Amniotic stem cell (primary cell): ENCODE measurements at places on chromosomes 1 and 21.

GRCh38 chr1:171911506-171911905 lies 70.2 kb downstream of the DNM3 start:
- DNase-seq: no peak

- no peak for DNase-seq
These were observed 21.0 kb upstream of the TMEM52 start for GRCh38 chr1:1940123-1940425.

GRCh38 chr21:17371450-17371849 lies 141.4 kb upstream of the CXADR start:
- DNase-seq: no peak

GRCh38 chr1:87778896-87779295 lies 450.2 kb downstream of the LMO4 start:
- no peak for DNase-seq

- no peak for DNase-seq
These were observed 9.1 kb downstream of the CLSTN1 start for GRCh38 chr1:9814619-9815018.

DNA sequence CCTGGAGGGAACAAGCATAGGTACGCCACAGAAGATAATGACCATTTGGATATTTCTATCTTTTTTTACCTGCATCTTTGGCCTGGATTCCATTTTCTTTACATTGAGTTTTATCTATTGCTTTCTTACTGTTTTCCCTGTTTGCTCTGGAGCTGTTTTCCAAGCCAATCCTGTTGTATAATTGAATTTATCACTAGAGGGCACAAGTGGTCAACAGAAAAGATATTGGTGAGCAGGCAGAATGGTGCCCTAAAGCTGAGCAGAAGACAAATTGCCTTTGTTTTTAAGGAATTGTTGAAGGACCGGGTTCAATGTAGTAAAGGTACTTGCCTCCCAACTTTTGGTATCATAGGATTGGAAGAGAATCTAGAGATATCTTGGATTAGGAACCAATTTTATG lies 152.8 kb downstream of the PPP1R12B start:
- DNase-seq: peak; percentile 12

GRCh38 chr1:206465951-206466350 lies 4.3 kb upstream of the IKBKE start:
- DNase-seq: no peak

DNA sequence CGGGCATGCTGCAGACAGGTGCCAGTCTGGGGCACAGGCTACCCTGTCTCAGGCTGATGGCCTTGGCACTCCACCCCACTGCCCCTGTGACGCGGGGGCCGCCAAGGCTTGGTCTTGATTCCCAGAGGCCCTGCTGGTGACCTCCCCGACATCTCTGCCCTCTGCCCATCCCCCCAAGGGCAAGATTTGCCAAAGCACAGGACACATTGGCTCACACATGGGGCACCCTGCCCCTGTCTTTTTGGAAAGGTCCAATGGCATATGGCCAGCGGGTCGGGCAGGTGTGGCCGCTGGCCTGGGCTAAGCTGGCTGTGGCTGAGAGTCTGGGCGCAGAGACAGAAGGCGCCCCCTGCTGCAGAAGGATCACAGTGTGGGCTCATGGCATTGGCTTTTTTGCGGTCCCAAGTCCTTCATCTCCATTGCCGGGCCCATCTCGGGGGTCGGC lies 4.6 kb downstream of the MIB2 start:
- no peak for DNase-seq

DNA sequence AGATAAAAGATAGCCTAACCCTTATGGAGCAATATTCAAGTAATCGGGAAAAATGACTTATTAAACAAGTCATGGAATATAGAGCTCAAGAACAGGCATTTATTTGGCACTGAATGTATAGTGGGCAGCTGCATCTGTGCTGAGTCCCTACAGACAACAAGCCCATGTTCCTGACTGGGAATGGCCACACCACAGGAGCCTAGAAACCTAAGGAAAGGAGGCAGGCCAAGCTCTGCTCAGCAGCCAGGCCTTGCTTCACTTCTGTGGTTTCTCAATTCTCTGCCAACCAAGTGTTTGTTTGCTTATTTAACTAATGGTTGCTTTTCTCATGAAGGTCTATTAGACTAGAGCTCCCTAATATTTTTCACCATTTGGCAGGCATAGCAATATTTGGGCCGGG lies 21.5 kb downstream of the AK2 start:
- no peak for DNase-seq

DNA sequence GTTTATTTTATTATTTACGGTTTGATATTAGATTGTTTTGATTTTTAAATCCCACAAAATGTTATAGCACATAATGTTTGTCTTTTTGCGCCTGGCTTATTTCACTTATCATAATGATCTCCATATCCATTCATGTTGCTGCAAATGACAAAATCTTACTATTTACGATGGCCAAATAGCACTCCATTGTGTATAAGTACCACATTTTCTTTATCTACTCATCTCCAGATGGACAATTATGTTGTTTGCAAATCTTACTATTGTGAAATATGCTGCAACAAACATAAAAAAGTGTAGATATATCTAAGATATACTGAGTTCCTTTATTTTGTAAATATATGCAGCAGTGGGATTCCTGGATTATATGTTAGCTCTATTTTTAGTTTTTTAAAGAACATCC lies 1568.3 kb downstream of the AMY1C start:
- no peak for DNase-seq

GRCh38 chr1:13435458-13435857 lies 25.2 kb downstream of the PRAMEF20 start:
- no peak for DNase-seq

DNA sequence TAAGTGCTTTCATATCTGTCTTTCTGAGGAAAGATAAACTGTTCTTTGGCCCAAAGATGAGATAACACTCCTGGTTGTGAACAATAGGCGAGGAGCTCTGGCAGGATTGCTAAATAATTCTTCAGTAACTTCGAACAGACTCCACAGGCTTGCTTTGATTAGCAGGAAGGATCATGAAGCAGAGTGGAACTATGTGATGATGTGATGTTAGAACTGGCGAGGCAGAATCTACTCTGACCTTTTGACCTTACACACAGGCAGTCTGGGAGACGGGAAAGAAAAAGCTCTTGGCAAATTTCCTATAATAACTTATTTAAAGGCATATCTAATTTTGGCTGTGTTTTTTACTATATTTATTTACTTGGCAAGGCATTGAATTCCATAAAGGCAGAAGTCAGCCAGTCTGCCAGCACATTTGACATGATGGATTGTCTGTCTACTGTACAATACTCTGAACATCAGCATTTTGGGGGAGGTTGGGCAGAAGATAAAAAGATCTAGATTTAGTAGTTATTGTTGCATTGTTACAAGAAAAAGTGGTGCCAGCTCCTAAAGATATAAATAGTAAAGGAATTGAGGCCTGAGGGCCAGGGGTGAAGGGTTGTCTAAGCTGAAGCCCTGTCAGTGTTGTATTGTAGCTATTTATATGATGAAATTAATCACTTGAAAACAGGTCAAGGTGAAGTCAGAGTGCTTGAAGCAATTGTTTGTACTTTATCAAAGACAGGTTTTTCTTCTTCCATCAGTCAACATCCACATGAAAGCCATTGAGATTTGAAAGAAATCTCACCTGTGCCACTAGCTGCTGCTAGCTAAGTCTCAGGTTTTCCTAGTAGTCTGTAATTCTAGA lies 708.8 kb downstream of the LTN1 start:
- peak; percentile 58 for DNase-seq

DNA sequence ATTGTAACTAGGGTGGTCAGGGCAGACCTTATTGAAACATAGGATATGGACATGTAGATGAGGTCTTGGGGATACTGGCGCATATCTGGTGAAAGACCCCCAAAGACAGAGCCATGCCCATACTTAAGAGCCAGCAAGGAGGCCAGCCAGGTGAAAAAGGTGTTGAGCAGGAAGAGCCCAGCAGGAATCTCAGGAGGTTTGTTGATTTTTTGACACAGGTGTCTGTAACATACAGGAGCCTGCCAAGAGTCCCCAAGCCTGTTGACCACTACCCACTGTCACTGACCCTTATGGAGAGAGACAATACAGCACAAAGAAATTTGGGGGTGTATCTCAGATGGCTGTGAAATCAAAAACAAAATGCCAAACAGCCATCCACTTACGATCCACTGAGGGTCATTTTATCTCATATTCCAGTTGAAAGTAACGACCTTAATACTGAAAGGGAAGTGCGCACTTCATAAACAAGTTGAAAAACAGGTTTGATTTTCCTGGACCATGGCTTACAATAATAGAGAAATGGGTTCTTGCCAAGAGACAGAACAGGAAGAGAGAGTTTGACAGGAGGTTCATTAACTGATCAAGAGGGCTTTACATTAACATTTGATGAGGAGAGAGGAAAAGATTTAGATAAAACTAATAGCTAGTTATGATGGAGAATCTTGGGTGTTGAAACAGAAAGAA lies 163.6 kb downstream of the GLUL start:
- DNase-seq: no peak

GRCh38 chr1:112954017-112954650 lies 1.9 kb downstream of the SLC16A1 start:
- no peak for DNase-seq

DNA sequence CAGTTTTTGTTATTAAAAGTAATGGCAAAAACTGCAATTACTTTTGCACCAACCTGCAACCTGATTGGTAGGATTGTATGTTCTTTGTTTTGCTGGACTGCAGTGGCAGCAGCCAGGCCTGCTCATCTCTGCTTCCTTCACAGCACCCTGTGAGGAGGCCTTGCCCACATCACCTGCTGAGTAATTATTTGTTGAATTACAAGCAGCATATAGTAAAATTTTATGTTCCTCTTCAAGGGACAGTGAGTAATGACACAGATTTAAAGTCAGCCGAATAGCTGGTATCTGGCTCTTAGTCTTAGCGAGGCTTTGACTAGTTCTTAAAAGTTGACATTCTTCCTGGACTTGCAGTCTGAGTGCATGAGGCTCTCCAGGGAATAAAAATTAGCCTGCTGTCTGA lies 435.1 kb downstream of the PRDM2 start:
- DNase-seq: no peak
